ENCODE measurements at places on chromosomes 6 and 20. TPM values are rescaled to one million over a fixed set of nuclear protein-coding genes. Genes with fewer than 3 reads are reported as not detected.

WFDC5 gene
- not detected for polyA plus RNA-seq

RNF182 gene
- polyA plus RNA-seq: 0.03 TPM

NKX2-2 gene
- polyA plus RNA-seq: not detected

CALHM5 gene
- 0.52 TPM for polyA plus RNA-seq

EYA2 gene
- 0.72 TPM for polyA plus RNA-seq

KHDC1 gene
- not detected for polyA plus RNA-seq

NKX2-4 gene
- polyA plus RNA-seq: not detected

MUCL3 gene
- not detected for polyA plus RNA-seq
